ENCODE measurements at places on chromosomes 3 and 15. TPM values are rescaled to one million over a fixed set of nuclear protein-coding genes. Genes with fewer than 3 reads are reported as not detected.

DNA sequence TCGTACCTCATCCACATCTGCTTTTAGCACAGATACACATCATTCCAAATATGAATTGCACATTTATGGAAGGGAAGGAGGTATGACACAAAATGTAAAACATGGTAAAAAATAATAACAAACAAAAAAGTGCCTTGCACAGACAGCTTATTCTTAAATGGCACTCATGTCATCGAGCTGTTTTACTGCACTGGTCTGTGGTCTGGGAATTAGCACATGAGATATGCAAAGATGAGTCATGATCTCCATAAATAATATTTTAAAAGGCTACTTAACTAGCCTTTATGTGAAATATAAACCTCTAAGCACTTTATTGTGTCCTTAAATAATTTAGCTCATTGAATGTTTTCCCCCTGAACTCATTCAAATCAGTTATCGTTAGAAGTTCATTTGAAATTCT is 142.2 kb upstream of the ZNF385D start:
- H3K4me1 ChIP-seq = no peaks in the 10 kb centered on the region
- H3K4me3 ChIP-seq = no peak overlapping the region
- no peak for DNase-seq
- H3K36me3 ChIP-seq = no peaks in the 10 kb centered on the region
- H3K27me3 ChIP-seq = no peaks in the 10 kb centered on the region
- H3K27ac ChIP-seq = no peak overlapping the region

The PRICKLE2 gene
- total RNA-seq = not detected

DNA sequence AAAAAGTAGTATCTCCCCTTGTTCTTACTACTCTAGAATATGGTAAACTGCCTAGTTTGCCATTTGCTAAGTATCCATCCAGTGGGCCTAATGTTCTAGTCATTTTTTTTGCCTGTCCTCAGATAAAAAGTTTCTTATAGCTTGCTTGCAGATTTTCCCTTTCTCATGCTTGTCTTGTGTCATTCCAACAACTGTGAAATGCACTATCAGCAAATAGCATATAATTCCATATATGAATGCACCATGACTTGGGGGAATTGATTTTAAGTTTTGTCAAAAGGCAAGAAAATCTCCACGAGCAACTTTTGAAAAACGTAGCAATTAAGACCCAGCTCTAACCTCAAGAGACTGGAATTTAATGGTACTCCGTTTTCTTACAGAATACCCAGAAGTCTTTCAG is 286.2 kb upstream of the GPR149 start:
- H3K4me3 ChIP-seq = no peak overlapping the region
- H3K27ac ChIP-seq = no peak overlapping the region
- no peaks in the 10 kb centered on the region for H3K27me3 ChIP-seq
- no peaks in the 10 kb centered on the region for H3K36me3 ChIP-seq

The PEX11A gene
- total RNA-seq = 0.66 TPM

DNA sequence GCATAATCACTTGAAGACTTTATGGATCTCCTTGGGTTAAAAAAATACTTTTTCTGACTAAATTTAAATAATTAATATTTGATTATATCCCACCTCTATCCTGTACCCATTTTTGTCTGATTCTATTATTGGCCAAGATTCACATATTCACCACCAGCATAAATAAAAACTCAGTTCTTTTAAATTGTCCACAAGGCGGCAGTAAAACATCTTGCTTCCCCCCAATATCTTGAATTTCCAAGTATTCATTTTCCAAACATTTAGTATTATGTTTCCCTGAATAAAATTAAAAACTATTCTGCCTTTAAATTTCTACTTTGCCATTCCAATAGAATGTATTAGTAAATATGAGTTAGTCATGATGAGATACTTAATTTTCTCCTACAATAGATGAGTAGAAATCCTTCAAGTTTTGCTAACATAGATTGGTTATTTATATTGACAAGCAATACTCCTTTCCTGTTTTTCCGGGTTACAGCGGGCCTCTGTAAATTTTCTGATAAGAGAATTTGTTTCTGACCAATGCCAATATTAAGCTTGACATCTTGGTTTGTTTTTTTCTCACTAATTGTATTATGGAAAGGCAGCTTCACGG is 218.7 kb upstream of the MDFIC2 start:
- no peaks in the 10 kb centered on the region for H3K4me1 ChIP-seq
- no peak for DNase-seq
- no peaks in the 10 kb centered on the region for H3K36me3 ChIP-seq
- peaks cover 5% of the 10 kb centered on the region for H3K27me3 ChIP-seq
- H3K4me3 ChIP-seq = no peak overlapping the region

- H3K36me3 ChIP-seq = no peaks in the 10 kb centered on the region
- no peak overlapping the region for H3K27ac ChIP-seq
- H3K4me3 ChIP-seq = no peak overlapping the region
- peaks cover 14% of the 10 kb centered on the region for H3K4me1 ChIP-seq
- peaks cover 10% of the 10 kb centered on the region for H3K27me3 ChIP-seq
Observed at GRCh38 chr3:93969443-93969842, 4.3 kb downstream of the PROS1 start.

GRCh38 chr3:151315136-151315535 is 1.5 kb downstream of the GPR87 start:
- no peaks in the 10 kb centered on the region for H3K27me3 ChIP-seq
- peaks cover 19% of the 10 kb centered on the region for H3K4me1 ChIP-seq
- no peak overlapping the region for H3K27ac ChIP-seq
- no peak for DNase-seq

Measured in activated T-helper 1 cell treated with anti-CD3 and anti-CD28 coated beads, Interleukin-12 subunit alpha, Interleukin-12 subunit beta, Interleukin-2, Interleukin-4 antibody, amounts not matched to agents 30 ng/mL and 10 ng/mL and 1 ng/mL, durations not matched to agents 14 hours and 24 hours and 36 hours (primary cell).